ENCODE measurements at places on chromosomes 6 and 20. TPM values are rescaled to one million over a fixed set of nuclear protein-coding genes. Genes with fewer than 3 reads are reported as not detected.

DNMT3B gene
- total RNA-seq: 2.2 TPM

DNA sequence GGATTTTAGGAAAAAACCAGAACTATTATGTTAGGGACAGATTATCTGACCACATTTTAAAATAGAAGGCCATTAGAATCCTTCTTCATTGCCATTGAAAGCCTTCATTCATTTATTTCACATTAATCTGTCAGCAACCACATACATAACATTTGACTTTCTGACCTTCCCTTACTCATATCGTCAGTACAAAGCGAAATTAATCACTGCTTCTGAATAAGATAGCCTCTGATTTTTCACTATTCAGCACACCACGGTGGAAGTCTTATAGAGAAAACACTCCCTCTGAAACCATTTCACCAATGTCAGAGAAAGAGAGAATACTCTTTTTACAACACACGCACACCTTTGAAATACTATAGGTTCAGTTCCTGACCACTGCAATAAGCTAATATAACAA, 442.5 kb upstream of the ID4 start:
- H3K27me3 ChIP-seq: no peaks in the 10 kb centered on the region
- H3K4me1 ChIP-seq: no peaks in the 10 kb centered on the region
- peaks cover 2% of the 10 kb centered on the region for H3K36me3 ChIP-seq
- DNase-seq: no peak
- no peak overlapping the region for H3K27ac ChIP-seq
- no peak overlapping the region for H3K4me3 ChIP-seq

DNA sequence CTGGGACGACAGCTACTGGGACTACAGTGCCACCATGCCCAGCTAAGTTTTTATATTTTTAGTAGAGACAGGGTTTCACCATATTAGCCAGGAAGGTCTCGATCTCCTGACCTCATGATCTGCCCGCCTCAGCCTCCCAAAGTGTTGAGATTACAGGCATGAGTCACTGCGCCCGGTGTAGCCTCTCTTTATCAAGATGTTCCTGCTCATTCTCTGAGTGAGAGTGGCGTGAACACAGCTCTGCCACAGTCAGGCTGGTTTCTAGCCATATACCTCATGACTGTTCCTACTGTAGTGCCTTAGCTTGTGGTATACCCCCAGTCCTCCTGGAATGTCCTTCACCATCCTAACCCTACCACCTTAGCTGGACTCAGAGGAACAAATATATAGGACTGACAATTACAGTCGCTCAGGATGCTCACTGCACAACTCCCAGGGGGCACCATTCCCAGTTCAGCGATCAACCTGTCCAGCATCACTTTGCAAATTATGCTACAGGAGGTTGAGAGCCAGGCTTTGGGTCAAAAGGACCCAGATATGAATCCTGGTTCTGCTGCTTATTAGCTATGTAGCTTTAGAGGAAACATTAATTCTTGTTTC, 86.3 kb downstream of the CHMP4B start:
- no peak overlapping the region for H3K4me3 ChIP-seq
- peaks cover 4% of the 10 kb centered on the region for H3K27me3 ChIP-seq
- H3K4me1 ChIP-seq: no peaks in the 10 kb centered on the region

CDKAL1 gene
- total RNA-seq: 20.4 TPM

DNA sequence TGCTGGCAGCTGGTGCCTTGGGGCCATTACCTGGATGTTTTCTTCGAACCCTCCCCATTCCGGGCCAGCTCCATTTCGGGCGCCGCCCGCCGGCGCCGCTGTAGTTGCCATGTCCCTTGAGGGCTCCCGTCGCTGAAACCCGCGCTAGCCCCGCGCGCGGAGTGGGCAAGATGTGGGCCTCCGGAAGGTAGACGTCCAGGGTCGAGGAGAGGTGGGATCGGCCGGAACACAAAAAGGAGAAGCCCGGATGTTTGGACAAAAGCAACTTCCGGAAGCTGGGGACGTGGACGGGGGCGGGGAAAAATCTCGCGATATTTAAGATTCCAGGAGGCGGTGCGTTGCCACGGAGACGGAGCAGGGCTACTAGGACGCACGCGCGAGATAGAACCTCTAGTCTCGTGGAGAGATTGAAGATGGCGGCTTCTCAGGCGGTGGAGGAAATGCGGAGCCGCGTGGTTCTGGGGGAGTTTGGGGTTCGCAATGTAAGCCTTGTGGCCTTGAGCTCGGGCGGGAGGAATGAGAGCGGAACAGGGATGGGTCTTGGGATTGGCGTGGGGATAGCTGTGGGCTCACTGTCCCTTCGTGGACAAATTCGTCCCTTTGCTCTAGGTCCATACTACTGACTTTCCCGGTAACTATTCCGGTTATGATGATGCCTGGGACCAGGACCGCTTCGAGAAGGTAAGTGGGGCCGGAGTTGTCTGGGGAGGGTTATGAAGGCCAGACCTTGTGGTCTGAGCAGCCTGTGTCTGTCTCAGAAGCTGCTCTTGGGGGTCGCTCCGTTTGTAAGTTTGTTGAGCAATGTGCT, at the start of the genes POLR1C and YIPF3:
Gene POLR1C, plus strand, starts transcription at position 393 of the 808 bp plus-strand sequence. Its CDS starts 21 bp downstream, at position 414.
Gene YIPF3, minus strand, starts transcription at position 230 of the 808 bp plus-strand sequence. Its CDS starts 119 bp downstream, at position 111.
- peaks cover 28% of the 10 kb centered on the region for H3K4me1 ChIP-seq
- no peak within 1 kb of the TSS for H3K27ac ChIP-seq
- no peak within 1 kb of the TSS for H3K4me3 ChIP-seq
- peaks cover 17% of the 10 kb centered on the region for H3K36me3 ChIP-seq
- H3K27me3 ChIP-seq: no peaks in the 10 kb centered on the region
- DNase-seq: peak; percentile 99

- peaks cover 17% of the 10 kb centered on the region for H3K36me3 ChIP-seq
- no peaks in the 10 kb centered on the region for H3K4me1 ChIP-seq
- H3K4me3 ChIP-seq: no peak overlapping the region
- DNase-seq: no peak
- H3K27me3 ChIP-seq: no peaks in the 10 kb centered on the region
- no peak overlapping the region for H3K27ac ChIP-seq
These were observed 251.0 kb downstream of the KHDC1L start for GRCh38 chr6:72974276-72974675.

SLC2A10 gene
- total RNA-seq: not detected

GRCh38 chr6:111478749-111479148, 4.3 kb downstream of the REV3L start:
- DNase-seq: no peak
- peaks cover 31% of the 10 kb centered on the region for H3K4me1 ChIP-seq
- peaks cover 3% of the 10 kb centered on the region for H3K36me3 ChIP-seq
- H3K27ac ChIP-seq: no peak overlapping the region

DNA sequence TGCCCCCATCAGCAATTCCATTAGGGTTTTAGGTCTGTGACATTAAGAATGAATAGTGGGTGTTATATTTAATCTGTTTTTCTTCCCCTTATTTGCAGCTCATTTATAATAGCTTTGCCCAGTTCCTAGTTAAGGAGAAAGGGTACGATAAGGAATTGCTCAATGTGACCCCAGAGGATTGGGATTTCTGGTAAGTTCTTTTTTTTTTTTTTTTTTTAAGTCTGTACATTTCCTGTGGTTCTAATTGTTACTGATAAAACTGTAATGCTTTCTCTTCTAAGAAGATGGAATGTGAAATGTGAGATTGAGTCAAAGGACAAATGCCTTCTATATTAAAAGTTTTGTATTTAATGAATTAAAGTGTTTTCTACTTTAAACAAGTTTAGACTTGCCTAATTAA, 5.5 kb downstream of the NT5DC1 start:
- peak overlapping the region; percentile 65 for H3K27ac ChIP-seq
- H3K27me3 ChIP-seq: no peaks in the 10 kb centered on the region
- H3K4me1 ChIP-seq: peaks cover 58% of the 10 kb centered on the region
- peaks cover 29% of the 10 kb centered on the region for H3K36me3 ChIP-seq
- DNase-seq: no peak
- no peak overlapping the region for H3K4me3 ChIP-seq

GRCh38 chr6:34555007-34555322, 1.2 kb downstream of the SPDEF start:
- H3K4me3 ChIP-seq: no peak overlapping the region
- H3K27ac ChIP-seq: no peak overlapping the region
- no peak for DNase-seq
- no peaks in the 10 kb centered on the region for H3K36me3 ChIP-seq
- peaks cover 14% of the 10 kb centered on the region for H3K4me1 ChIP-seq

DNA sequence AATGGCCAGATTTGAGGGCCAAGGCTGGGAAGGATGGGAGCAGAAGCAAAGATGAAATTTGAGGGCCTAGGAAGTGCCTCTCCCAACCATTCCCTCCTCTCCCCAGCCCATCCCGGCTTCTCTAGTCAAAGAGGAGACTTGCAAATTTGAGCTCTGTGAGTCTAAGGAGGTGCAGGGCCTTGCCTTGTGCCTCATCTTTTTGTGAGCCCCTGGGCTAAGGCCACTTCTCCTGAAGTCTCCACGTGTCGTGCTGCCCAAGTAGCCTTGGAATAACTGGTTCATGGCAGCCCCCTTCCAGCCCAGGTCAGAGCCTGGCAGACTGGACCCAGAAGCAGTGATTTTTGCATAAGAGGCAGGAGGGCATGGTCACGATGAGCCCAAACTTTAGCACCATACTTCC, 6.7 kb downstream of the PTGIS start:
- H3K27me3 ChIP-seq: peaks cover 31% of the 10 kb centered on the region
- no peaks in the 10 kb centered on the region for H3K4me1 ChIP-seq
- no peak overlapping the region for H3K4me3 ChIP-seq
- no peak overlapping the region for H3K27ac ChIP-seq

SYNDIG1 gene
- not detected for total RNA-seq

- H3K27ac ChIP-seq: no peak overlapping the region
- no peak for DNase-seq
- no peaks in the 10 kb centered on the region for H3K36me3 ChIP-seq
- no peaks in the 10 kb centered on the region for H3K4me1 ChIP-seq
- H3K4me3 ChIP-seq: no peak overlapping the region
- H3K27me3 ChIP-seq: peaks cover 3% of the 10 kb centered on the region
These were observed 64.7 kb downstream of the SASH1 start for GRCh38 chr6:148407372-148407771.

- H3K4me3 ChIP-seq: no peak overlapping the region
- no peak overlapping the region for H3K27ac ChIP-seq
These were observed 30.1 kb downstream of the PRDM1 start for GRCh38 chr6:106116125-106116832.

MLIP gene
- not detected for total RNA-seq

WFDC2 gene
- 0.83 TPM for total RNA-seq

DNA sequence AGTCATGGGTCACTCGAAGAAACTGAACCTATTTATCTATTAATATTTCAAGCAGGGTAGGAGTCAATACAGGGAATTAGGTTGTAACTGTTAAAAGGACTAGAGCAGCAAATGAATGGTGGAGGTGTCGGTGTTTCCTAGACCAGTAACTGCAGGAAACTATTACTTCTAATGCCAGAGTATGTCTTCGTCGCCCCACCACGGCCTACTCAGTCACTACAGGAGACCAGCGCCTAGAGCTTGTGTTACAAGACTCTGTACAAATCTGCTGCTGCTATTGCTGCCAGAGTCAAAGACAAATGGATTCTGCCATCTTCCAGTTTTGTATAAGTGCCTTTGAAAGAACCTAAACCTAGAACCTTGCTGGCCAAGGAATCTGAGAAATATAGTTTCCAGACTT, 343.9 kb downstream of the SOX4 start:
- no peaks in the 10 kb centered on the region for H3K4me1 ChIP-seq
- no peak overlapping the region for H3K4me3 ChIP-seq
- no peak for DNase-seq
- no peaks in the 10 kb centered on the region for H3K27me3 ChIP-seq
- H3K36me3 ChIP-seq: peaks cover 2% of the 10 kb centered on the region
- H3K27ac ChIP-seq: no peak overlapping the region

OCSTAMP gene
- not detected for total RNA-seq

DNA sequence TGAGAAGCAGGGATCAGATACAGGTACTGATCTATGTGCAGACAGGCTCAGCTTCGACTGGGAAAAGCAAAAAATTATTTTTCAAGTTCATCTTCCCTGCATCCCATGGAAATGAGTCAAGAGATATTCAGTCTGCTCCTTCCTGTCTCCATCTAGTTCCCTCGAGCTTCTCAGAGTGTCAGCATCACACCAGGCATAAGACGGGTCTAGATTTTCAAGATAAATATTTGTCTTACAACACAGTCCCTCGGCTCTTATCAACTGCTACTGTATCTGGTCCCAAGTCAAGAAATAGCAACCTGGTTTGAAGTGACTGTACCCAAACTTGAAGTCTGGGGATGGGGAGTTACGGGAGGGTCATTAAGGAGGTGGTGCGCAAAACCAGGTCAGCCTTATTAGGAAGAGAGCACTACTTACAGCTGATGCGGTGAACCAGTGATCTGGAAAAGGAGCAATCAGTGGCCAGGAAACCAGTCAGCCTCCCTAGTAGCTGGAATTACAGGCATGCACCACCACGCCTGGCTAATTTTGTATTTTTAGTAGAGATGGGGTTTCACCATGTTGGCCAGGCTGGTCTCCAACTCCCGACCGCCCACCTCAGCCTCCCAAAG, 29.7 kb downstream of the ZMYND8 start:
- H3K27me3 ChIP-seq: no peaks in the 10 kb centered on the region
- peaks cover 53% of the 10 kb centered on the region for H3K4me1 ChIP-seq
- no peak overlapping the region for H3K4me3 ChIP-seq
- peaks cover 22% of the 10 kb centered on the region for H3K36me3 ChIP-seq
- DNase-seq: no peak
- H3K27ac ChIP-seq: no peak overlapping the region

DNA sequence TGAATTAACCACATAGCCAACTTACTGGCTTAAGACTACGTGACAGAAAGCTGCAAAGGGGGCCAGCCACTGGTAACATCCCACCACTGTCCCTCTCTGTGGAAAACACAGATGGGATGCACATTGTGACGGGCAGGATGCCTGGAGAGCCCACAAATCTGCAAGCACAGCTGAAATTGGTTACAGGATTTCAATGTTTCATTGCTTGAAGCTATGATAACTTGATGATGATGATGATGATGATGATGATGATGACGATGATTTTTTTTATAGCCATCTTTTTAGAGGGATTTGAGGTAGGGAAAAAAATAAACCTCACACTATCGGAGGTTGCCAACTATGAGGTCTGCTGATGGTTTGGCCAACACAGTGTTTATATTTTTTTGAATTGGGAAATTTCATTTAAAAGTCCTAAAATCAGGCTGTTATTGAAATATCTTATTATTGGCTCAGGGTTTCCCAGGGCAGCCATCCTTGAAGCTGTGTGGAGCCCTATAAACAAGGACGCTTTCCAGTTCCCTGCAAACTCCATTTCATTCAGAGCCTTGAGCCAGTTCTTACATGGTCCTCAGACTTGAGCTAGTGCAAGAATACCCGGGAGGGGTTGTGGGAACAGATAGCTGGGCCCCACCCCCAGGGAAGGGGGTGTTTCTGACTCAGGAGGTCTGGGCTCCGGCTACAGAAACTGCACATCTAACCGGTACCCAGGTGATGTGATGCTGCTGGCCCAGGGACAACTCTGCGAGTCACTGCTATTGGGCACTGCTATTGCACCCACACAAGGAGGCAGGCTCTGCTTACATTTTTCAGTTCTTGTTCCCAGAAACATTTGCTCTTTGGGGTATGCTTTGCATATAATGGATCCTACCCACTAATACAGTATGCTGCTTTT, 27.1 kb downstream of the BCAS1 start:
- H3K4me1 ChIP-seq: peaks cover 5% of the 10 kb centered on the region
- H3K4me3 ChIP-seq: no peak overlapping the region
- H3K27me3 ChIP-seq: peaks cover 2% of the 10 kb centered on the region
- no peak overlapping the region for H3K27ac ChIP-seq
- no peaks in the 10 kb centered on the region for H3K36me3 ChIP-seq

DNA sequence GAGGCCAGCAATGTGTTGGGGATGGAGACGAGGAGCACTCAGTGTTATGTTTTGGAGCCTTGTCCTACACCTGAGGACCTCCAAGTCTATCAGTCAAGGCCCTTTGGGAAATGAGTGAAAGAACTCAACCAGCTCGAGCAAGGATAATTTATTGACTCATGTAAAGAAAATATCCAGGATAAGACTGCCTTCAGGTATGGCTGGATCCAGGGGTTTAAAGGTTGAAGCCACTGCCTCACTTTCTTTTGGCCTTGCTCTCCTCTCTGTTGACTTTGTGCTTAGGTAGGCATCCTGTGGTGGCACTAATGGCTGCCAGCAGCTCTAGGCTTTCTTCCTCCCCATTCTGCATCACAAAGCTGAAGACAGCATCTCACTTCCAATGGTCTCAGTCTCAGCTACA, 66.3 kb upstream of the ZNFX1 start:
- no peaks in the 10 kb centered on the region for H3K27me3 ChIP-seq
- peaks cover 2% of the 10 kb centered on the region for H3K4me1 ChIP-seq
- H3K36me3 ChIP-seq: no peaks in the 10 kb centered on the region
